ENCODE measurements at places on chromosomes 6 and 20. TPM values are rescaled to one million over a fixed set of nuclear protein-coding genes. Genes with fewer than 3 reads are reported as not detected.
A peak's percentile ranks its signal among the peaks of the same experiment; 100 is the strongest.

GRCh38 chr6:168625602-168626001, 184.6 kb downstream of the SMOC2 start:
- H3K4me1 ChIP-seq: no peaks in the 10 kb centered on the region
- H3K4me3 ChIP-seq: no peak overlapping the region
- DNase-seq: no peak
- no peaks in the 10 kb centered on the region for H3K27me3 ChIP-seq

- no peaks in the 10 kb centered on the region for H3K36me3 ChIP-seq
- peak; percentile 70 for DNase-seq
- H3K27ac ChIP-seq: peak overlapping the region; percentile 97
- H3K27me3 ChIP-seq: no peaks in the 10 kb centered on the region
- peaks cover 9% of the 10 kb centered on the region for H3K4me1 ChIP-seq
These were observed 34.1 kb upstream of the ID1 start for GRCh38 chr20:31570735-31571617.

DNA sequence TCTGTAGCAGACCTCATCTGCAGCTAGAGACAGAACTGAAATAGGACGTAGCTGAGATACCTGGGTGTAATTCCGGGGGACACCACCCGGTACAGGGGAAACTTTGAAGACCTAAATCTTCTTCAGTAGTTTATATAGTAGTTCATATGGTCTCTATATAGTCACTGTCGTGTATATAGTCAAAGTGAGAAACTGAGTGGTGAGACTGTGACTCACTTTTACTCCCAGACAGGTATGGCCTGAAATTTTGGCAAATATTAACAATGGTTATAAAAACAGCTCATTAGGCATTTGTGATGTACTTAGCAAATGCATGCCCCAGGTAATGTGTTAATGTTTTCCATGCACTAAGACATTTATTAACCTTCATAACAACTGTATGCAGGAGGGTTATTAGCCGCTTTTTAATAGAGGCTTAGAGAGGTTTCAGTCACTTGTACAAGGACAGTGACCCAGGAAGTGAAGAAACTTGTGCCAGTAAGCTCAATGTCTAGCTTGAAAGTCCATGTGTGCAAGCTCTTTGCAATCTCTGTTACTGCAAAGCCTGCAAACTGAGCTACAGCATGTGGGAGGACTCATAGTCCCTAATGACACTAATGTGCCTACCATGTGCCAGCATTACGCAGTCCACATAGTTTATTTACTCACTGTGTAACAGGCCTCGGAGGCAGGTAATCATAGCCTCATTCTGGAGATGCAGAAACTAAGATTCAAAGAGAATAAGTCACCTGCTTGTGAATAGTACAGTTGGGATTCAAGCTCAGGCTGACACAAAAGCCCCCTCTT, 165.4 kb upstream of the CHD6 start:
- H3K27me3 ChIP-seq: no peaks in the 10 kb centered on the region
- no peak overlapping the region for H3K4me3 ChIP-seq
- no peaks in the 10 kb centered on the region for H3K36me3 ChIP-seq
- no peaks in the 10 kb centered on the region for H3K4me1 ChIP-seq

GRCh38 chr20:61763740-61764400, 301.8 kb downstream of the TAF4 start:
- H3K36me3 ChIP-seq: no peaks in the 10 kb centered on the region
- no peaks in the 10 kb centered on the region for H3K27me3 ChIP-seq
- DNase-seq: no peak
- no peaks in the 10 kb centered on the region for H3K4me1 ChIP-seq
- H3K27ac ChIP-seq: no peak overlapping the region
- no peak overlapping the region for H3K4me3 ChIP-seq

- H3K4me1 ChIP-seq: peaks cover 2% of the 10 kb centered on the region
- H3K27ac ChIP-seq: no peak overlapping the region
- no peak for DNase-seq
- peaks cover 7% of the 10 kb centered on the region for H3K27me3 ChIP-seq
- no peak overlapping the region for H3K4me3 ChIP-seq
These were observed 1.9 kb upstream of the TULP1 start for GRCh38 chr6:35514587-35514986.

- H3K4me3 ChIP-seq: no peak overlapping the region
- H3K27ac ChIP-seq: no peak overlapping the region
- H3K4me1 ChIP-seq: no peaks in the 10 kb centered on the region
- no peaks in the 10 kb centered on the region for H3K36me3 ChIP-seq
- no peak for DNase-seq
These were observed 28.3 kb upstream of the PREX1 start for GRCh38 chr20:48856130-48856529.

GRCh38 chr6:109076377-109076776, 18.3 kb downstream of the SESN1 start:
- H3K36me3 ChIP-seq: no peaks in the 10 kb centered on the region
- DNase-seq: no peak
- no peaks in the 10 kb centered on the region for H3K27me3 ChIP-seq
- H3K4me3 ChIP-seq: no peak overlapping the region
- H3K27ac ChIP-seq: no peak overlapping the region

The OR2H1 gene
- not detected for total RNA-seq

The GCNT2 gene
- total RNA-seq: 16.7 TPM

DNA sequence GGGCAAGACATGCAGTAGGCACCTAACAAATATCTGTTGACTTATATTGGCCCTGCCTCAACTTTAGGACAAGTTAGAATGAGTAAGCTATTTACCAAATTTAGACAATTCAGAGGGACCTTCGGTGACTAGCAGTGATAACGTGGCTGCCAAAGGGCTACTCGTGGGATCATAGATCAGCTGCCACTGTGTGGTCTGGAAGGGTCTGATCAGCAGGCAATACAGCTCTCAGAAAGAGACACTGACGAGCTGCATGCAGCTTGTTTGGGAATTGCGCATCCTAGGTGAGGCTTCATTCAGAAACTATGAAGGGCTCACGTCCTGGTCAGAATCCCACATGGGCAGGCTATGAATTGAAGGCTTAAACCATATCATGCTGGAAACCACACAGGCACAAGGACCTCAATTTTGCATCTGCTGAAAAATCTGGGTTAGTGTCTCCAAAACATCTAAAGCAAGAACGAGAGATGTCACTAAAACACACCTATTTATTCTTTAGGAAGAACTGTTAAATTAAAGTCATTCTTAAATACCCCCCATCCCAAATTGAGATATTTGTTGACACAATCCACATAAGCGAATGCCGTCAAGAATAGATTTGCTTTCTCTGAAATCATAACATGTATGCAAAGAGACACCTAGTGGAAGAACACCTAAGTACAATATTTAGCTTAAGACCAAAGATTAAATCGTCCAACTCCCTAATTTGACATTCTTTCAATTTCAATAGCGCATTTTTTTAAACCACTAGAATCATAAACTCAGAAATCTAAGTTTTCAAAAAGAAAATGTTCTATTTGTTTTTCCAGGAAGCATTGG, 79.6 kb downstream of the IPCEF1 start:
- no peaks in the 10 kb centered on the region for H3K36me3 ChIP-seq
- no peak overlapping the region for H3K27ac ChIP-seq
- H3K4me1 ChIP-seq: no peaks in the 10 kb centered on the region
- H3K27me3 ChIP-seq: no peaks in the 10 kb centered on the region
- no peak for DNase-seq

The TCP11 gene
- 0.43 TPM for total RNA-seq

The SF3B5 gene
- 123 TPM for total RNA-seq

The BPIFB2 gene
- total RNA-seq: not detected

The SLC22A7 gene
- total RNA-seq: 1.8 TPM

The RAET1E gene
- not detected for total RNA-seq

DNA sequence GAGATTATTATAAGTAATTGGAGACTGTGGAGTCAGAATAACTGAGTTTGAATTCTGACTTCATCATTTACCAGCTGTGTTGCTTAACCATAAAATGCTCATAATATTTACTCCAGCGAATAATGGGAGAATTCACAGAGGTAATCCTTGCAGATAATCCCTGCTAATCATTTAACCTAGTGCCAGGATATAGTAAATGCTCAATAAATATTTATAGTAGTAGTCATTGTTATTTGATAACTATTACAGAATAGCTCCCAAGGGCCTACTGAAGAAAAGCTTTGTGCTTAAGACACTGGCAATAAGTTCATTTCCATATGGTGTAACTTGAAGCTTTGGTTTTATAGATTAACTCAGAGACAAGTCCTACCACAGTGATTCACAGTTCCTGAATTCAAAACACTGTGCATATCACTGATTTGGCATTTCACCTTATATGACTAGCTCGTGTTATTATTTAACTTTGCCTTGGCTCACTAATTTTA, 208.8 kb upstream of the PLCB4 start:
- no peaks in the 10 kb centered on the region for H3K27me3 ChIP-seq
- no peaks in the 10 kb centered on the region for H3K4me1 ChIP-seq
- H3K27ac ChIP-seq: no peak overlapping the region
- no peak overlapping the region for H3K4me3 ChIP-seq
- no peaks in the 10 kb centered on the region for H3K36me3 ChIP-seq

- H3K27me3 ChIP-seq: no peaks in the 10 kb centered on the region
- peak overlapping the region; percentile 99 for H3K27ac ChIP-seq
- DNase-seq: no peak
- H3K36me3 ChIP-seq: no peaks in the 10 kb centered on the region
These were observed 95.1 kb upstream of the PTPN1 start for GRCh38 chr20:50415021-50415515.

GRCh38 chr6:110357298-110357663, 868 bp downstream of the METTL24 start:
- peaks cover 23% of the 10 kb centered on the region for H3K4me1 ChIP-seq
- DNase-seq: no peak
- H3K27me3 ChIP-seq: no peaks in the 10 kb centered on the region
- peak overlapping the region; percentile 95 for H3K27ac ChIP-seq

The COL19A1 gene
- not detected for total RNA-seq

- no peak overlapping the region for H3K27ac ChIP-seq
- no peak overlapping the region for H3K4me3 ChIP-seq
- no peak for DNase-seq
- no peaks in the 10 kb centered on the region for H3K36me3 ChIP-seq
- H3K4me1 ChIP-seq: no peaks in the 10 kb centered on the region
- H3K27me3 ChIP-seq: no peaks in the 10 kb centered on the region
These were observed 64.1 kb upstream of the ADGRF1 start for GRCh38 chr6:47106216-47106615.

The FAM162B gene
- not detected for total RNA-seq

GRCh38 chr6:133567636-133568035, 321.3 kb upstream of the TCF21 start:
- H3K36me3 ChIP-seq: no peaks in the 10 kb centered on the region
- no peaks in the 10 kb centered on the region for H3K4me1 ChIP-seq
- no peak for DNase-seq
- H3K4me3 ChIP-seq: no peak overlapping the region

- H3K36me3 ChIP-seq: no peaks in the 10 kb centered on the region
- H3K27ac ChIP-seq: no peak overlapping the region
- no peak overlapping the region for H3K4me3 ChIP-seq
- no peaks in the 10 kb centered on the region for H3K27me3 ChIP-seq
These were observed 196.8 kb upstream of the HDDC2 start for GRCh38 chr6:125498606-125499005.

The PGC gene
- 0.53 TPM for total RNA-seq

DNA sequence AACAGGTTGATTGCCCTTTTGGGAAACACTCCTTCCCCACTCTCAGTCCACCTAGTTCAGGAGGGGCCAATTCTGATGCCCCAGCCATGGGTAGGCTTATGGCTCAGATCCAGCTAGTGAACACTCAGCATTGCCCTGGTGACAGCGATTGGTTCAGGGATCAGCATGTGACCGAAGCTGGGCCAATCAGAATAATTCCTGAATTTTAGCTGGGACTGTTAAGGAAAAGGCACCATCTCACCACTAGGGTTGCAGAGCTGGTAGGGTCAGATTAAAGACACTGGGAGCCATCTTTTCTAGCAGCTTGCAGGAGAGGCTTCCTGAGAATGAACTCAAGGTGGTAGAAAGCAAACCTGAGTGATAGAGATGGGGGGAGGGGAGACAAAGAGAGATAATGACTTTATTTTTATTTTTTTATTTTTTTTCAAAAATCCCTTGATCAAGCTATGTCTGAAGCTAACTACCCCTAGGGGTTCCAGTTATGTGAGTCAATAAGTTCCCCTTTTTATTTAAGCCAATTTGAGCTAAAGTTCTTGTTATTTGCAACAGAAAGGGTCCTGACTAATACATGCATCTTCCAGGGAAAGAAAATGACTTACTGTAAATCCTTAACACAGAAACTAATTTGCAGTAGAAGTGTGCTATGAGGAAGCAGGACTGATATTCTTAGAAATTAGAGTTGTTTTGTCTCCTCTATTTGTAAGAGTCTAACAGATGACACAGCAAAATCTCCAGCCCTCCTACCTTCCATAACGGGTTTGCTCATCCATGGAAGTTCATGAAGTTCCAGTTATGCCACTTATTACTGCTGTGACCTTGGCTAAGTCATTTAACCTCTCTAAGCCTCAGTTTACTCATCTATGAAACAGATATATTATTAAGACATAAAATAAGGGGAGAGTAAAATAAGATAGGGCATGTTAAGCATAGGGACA, 44.7 kb downstream of the EYA2 start:
- no peak for DNase-seq
- H3K36me3 ChIP-seq: no peaks in the 10 kb centered on the region
- H3K4me3 ChIP-seq: no peak overlapping the region
- no peaks in the 10 kb centered on the region for H3K27me3 ChIP-seq
- H3K27ac ChIP-seq: no peak overlapping the region

The PIGU gene
- 41.5 TPM for total RNA-seq

- H3K4me1 ChIP-seq: no peaks in the 10 kb centered on the region
- H3K27me3 ChIP-seq: no peaks in the 10 kb centered on the region
- DNase-seq: no peak
- H3K27ac ChIP-seq: no peak overlapping the region
- H3K36me3 ChIP-seq: peaks cover 16% of the 10 kb centered on the region
- no peak overlapping the region for H3K4me3 ChIP-seq
These were observed 44.1 kb downstream of the SNX9 start for GRCh38 chr6:157867155-157867559.
